Stimulated activated CD4-positive, alpha-beta T cell treated with anti-CD3 and anti-CD28 coated beads, Interleukin-2, amount 100 ng/mL, for 48 hours (primary cell): ENCODE measurements at places on chromosomes 3 and 15.

GRCh38 chr15:57526076-57526475 lies 65.6 kb upstream of the MYZAP start:
- DNase-seq: no peak

GRCh38 chr15:70111203-70112073 lies 13.7 kb upstream of the TLE3 start:
- DNase-seq: no peak

GRCh38 chr3:114685161-114685560 lies 391.3 kb downstream of the TIGIT start:
- DNase-seq: no peak

GRCh38 chr15:63763476-63764123 lies 70.1 kb downstream of the HERC1 start:
- no peak for DNase-seq

- no peak for DNase-seq
Measured at GRCh38 chr3:189622629-189623028, 8.6 kb upstream of the TP63 start.

GRCh38 chr3:35498506-35499210 lies 140.7 kb upstream of the ARPP21 start:
- no peak for DNase-seq

DNA sequence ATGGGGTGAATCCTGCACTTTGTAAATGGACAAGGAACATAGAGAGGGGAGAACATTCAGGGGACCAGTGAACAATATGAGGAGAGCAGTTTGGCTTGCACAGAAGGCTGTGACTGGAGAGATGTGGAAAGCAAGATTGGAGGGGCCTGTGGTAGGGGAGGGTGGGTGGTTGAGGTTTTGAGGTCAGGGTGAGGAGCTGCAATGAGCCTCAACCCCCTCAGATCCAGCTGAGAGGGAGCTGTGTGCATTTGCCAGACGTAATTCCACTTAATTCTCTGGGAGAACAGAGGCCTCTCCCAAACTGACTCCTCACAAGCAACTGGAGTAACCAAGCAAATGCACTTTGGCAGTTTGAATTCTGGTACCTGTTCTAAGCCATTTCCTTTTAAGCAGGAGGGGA lies 253.1 kb upstream of the TRIM42 start:
- DNase-seq: no peak

GRCh38 chr15:61654002-61654740 lies 406.1 kb downstream of the VPS13C start:
- DNase-seq: no peak
